ENCODE measurements at places on chromosomes 1 and 21.

DNA sequence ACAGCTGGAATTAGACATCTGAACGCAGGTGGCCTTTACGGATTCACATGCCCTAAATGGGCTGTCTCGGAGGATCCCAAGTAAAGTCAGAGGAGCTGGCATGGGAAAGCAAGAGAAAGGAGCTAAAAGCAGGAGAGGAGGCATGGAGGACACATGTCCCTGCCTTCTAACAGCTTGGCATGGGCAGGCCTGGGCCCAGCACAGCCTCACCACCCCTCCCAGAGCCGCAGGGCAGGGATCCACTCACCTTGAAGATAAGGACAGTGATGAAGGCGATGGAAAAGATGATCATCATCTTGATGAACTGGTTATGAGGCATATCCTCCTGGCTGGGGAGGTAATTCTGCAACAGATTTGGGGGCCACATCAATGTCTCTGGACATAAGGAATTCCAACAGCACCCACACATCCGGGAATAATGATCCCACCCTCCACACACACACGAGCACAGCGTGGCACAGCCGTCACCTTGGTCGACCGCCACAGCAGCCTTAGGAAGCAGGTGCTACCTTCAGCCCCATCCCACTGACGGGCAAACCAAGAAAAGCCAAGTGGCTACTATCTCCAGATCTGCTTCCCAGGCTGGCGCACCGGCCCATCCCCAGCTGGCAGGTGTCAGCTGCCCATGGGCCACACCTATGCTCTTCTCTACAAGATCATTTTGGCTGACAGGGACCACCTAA, 14.1 kb upstream of the MATN1 start:
- DNase-seq: no peak

- no peak for DNase-seq
Measured at GRCh38 chr1:167640051-167640450, 10.0 kb downstream of the RCSD1 start.

DNA sequence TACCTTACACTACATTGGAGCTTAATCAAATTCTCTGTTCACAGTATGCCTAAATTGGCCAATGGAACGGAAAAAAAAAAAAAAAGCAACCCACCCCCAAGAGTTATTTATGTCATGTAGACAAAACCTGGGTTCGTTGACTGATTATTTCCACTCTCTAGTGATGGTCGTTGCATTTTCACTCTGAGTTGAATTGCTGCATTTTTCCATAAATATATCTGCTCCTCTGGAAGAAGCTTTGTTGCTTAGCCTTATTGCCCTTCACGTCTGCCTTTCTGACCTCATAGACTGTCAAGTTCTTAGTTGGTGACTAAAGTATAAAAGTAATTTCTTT, 90.2 kb upstream of the RUNX1 start:
- DNase-seq: no peak

- DNase-seq: no peak
Measured at GRCh38 chr1:51002516-51002915, 32.5 kb downstream of the CDKN2C start.

DNA sequence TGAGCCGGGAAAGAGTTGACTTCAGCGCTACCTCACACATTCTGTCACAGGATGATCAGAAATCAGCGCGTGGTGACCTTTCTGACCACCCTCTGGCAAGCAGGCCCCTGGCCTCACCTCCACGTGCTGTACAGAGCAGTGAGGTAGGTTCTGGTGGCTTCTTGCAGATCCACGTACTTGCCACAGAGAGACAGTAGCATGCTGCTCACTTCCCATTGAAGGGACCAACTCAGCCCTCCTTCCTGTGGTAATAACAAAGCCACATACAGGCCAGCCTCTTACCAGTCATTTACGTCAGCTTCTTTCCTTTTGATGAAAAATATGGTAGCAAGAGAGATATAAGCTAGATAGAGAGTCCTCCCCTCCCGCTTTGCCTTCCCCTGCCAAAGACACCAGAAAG, 200.7 kb downstream of the CHRM3 start:
- DNase-seq: no peak

DNA sequence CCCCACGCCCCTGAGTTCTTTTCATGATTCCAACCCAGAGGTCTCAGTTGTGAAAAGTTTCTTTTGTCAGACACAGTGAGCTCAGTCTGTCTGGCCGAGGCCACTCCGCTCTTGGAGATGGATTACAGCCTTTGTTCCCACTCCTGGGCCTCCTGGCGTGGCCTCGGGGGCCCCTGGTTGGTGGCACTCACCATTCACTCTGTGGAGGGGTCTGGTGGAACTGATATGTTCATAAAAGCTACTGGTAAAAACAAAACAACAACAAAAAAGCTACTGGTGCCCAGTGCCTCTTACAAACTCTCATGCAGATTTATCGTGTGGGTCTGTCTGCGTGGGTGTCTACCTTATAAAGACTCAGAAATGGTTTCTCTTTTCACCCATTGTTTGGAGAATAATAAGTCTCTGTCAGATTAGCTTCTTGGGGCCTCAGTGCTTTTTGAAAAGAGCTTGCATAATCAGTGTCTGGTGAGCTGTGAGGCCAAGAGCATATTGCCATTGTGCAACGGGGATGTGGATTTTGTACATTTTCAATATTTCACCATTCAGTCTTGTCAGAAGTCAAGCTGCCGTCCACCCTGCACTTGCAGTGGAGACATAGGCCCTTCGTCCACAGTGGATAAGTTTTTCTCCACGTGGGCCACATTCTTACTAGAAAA, 86.7 kb downstream of the GALNT2 start:
- no peak for DNase-seq

- no peak for DNase-seq
Measured at GRCh38 chr21:35254006-35254764, 205.1 kb upstream of the RUNX1 start.

GRCh38 chr1:207405814-207406213, 48.3 kb upstream of the CR2 start:
- no peak for DNase-seq

- DNase-seq: no peak
Measured at GRCh38 chr1:7747605-7748004, 23.5 kb upstream of the VAMP3 start.

DNA sequence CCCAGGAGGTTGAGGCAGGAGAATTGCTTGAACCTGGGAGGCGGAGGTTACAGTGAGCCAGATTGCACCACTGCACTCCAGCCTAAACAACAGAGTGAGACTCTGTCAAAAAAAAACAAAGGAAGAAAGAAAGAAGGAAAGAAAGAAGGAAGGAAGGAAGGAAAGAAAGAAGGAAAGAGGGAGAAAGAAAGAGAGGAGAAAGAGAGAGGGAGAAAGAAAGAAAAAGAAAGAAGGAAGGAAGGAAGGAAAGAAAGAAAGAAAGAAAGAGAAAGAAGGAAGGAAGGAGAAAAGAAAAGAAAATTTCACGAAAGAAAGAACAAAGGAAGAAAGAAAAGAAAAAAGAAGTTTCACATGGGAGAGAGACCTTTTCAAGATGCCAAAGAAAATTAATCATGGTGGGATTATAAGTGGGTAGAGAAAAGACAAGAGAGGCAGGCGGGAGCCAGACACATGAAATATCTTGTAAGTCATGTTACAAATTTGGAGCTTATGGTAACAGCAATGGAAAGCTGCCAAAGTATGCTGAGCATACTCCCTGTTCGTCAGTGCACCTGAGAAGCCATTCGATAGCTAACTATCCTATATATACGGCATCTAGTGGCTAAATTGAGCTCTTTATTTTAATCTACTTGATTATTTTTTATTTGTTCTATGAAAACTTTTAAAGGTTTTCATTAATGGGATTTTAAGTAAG, 41.3 kb upstream of the TNFSF4 start:
- DNase-seq: no peak

DNA sequence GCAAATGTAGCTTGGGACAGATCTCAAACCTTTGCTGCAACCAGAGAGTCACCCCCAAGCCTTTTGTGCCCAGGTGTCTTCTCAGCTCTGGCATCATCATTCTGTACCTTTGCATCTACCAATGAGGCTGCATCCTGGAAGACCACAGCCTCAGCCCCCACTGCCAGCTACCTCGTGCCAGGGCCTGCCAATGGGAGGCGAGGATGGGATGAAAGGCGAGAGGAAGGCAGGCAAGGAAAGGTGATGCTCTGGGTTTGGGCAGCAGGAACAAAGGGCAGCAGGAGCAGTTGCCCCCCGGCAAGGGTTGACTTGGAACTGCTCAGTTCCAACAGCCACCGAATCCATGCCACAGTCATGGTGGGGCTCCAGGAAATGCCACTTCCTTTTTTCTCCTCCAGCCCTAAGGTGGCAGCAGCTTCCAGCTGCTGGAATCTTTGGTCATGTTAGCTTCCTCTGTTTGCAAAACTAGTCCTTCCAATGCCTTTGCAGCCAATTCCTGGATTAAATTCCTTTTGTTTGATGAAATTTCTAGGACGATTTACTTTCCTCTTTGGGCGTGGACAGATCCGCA, 651.6 kb downstream of the NPHP4 start:
- no peak for DNase-seq
